Anterior cingulate cortex (tissue), 58 donors: ENCODE measurements at places on chromosomes 3 and 15.
A peak's percentile ranks its signal among the peaks of the same experiment; 100 is the strongest.

GRCh38 chr3:120174811-120175539, 80.7 kb upstream of the GSK3B start:
- DNase-seq, result no peak

DNA sequence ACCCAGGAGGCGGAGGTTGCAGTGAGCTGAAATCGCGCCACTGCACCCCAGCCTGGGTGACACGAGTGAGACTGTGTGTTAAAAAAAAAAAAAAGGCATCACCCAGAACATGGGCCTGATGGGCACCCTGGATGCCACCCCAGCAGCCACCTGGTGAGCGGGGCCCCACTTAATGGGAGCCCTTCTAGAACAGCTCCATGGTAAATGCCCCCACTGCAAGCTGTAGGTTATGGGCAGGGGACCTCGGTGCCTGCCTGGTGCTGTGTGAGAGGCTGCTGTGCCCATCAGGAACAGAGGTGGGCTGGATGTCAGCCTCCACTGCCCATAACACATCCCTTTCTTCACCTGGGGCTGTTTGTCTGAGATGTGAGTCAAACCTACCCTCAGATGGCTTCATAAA, 156.2 kb upstream of the MEF2A start:
- DNase-seq, result no peak

GRCh38 chr3:27324686-27325085, 44.5 kb downstream of the NEK10 start:
- no peak for DNase-seq

DNA sequence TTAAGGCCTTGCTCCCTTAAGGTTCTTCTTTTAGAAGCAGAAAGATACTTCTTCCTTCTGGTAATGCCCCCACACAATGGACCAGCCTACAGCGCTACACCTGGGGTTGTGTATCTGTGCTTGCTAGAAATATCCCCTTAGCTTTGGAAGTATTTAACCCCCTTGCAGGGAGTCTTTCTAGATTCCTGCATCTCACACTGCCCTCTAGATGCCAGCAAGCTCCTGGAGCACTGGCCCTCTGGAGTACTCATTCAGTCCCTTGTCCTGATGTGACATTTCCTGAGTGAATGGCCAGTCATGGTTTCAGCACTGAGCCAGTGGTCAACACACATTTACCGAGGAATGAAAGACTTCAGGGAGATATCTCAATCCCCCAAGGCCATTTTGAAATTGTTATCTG, 30.4 kb upstream of the RBP2 start:
- no peak for DNase-seq

DNA sequence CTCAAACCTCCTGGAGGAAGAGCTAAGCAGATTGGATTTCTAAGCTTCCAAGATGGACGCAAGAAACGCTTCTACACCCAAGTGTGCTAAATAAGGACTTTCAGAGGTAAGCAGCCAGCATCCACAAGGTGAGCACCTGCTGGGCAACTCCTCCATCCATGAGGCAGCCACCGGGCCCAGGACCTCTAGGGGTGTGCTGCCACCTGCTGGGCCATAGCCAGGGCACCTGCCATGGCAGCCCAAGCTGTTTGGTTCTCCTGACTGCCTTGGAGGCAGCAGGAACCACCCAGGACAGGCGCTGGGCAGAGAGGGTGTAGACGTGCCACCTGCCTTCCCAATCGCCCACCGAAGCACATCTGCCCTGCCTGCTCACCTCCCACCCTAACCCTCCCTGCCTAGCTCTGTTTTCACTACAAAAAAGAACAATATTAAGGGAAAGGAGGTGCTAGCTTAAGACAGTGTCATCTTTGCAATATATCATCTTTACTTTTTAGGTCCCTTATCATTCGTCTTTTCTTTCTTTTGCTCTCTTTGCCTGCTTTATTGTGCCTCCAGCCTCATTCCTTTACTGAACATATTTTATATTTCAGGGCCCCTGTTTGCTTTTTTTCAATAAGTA, 12.9 kb downstream of the C15orf62 start:
- DNase-seq, result no peak

- DNase-seq, result no peak
Observed at GRCh38 chr3:35144011-35144410, 495.3 kb upstream of the ARPP21 start.

- DNase-seq, result no peak
Observed at GRCh38 chr3:39139442-39139841, 13.9 kb downstream of the CSRNP1 start.

- no peak for DNase-seq
Observed at GRCh38 chr3:13708871-13709595, 160.1 kb downstream of the FBLN2 start.

DNA sequence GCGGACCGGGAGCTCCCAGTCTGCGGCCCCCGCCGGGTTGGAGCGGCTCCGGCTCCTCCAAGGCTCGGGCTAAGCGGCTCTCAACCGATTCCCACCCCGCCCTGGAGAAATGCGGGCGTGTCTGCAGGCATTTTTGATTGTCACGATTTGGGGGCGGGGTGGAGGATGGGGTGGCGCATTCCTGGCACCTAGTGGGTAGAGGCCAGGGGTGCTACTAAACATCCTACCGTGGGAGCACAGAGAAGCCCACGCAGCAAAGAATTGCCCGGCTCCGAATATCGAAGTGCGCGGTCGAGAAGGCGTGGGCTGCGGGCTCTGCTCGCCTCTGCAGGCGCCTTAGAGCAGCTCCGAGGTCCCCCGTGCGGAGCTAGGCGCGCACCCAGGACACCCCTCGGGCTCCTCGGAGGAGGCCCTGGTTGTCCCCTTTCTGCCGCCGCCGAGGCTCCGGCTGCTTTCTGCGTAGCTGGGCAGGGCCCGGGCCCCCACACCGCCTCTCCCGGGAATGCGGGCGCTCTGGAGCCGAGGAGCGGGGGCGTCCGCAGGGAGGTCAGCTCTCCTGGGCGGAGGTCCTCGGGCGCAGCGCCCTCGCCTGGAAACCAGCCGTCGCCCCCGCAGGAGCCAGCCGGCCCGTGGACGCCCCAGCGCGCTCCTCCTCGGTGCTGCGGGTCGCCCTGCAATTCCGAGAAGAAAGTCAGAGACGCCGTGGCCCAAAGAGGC, 16.5 kb upstream of the LAMP3 start:
- DNase-seq, result peak; percentile 23

GRCh38 chr3:13700362-13700761, 151.4 kb downstream of the FBLN2 start:
- DNase-seq, result no peak

DNA sequence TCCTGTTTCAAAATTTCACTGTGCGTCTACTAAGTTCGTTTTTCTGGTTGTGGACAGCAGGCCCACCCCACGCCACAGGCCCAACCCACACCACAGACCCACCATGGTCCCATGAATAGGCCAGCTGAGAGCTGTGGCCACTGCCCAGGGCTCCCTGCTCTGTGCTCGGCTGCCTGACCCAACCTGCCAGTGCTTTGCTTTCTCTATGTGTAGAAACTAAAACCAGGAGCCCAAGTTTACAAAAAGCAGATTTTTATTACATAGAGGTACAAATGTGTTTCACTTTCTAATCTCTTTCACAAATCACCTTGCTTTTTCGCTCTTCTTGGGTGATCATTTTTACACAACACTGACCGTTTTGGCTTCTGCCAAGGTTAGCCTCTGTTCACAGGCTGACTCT, 69.1 kb downstream of the HERC2 start:
- DNase-seq, result no peak

DNA sequence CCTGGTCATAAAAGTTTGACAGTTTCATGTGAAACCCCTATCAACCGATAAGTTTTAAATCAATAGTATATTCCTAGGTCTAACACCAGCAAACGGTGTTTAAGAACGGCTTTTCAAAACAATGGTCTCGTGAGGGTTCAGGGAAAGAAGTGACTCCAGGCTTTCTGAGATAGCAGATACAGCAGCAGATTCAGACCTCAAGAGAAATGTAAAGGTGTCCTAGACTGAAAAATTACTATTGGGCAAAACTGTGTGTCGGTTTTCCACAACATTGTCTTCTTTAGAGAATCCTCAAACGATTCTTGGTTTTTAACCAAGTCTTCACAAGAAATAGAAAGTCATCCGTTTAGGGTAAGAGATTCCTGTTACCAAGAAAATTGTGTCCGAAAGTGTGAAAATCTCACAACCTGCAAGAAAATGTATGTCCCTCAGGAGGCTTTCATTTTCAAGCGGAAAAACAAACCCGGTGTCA, 1.2 kb downstream of the SETD2 start:
- DNase-seq, result no peak

GRCh38 chr15:23860290-23861245, 173.5 kb upstream of the NDN start:
- DNase-seq, result no peak

- no peak for DNase-seq
Observed at GRCh38 chr3:67384760-67385397, 269.5 kb downstream of the SUCLG2 start.

DNA sequence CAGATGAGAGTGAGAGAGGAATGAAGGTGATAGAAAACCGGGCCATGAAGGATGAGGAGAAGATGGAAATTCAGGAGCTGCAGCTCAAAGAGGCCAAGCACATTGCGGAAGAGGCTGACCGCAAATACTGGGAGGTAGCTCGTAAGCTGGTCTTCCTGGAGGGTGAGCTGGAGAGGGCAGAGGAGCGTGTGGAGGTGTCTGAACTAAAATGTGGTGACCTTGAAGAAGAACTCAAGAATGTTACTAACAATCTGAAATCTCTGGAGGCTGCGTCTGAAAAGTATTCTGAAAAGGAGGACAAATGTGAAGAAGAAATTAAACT, 88.9 kb downstream of the EOMES start:
- no peak for DNase-seq

DNA sequence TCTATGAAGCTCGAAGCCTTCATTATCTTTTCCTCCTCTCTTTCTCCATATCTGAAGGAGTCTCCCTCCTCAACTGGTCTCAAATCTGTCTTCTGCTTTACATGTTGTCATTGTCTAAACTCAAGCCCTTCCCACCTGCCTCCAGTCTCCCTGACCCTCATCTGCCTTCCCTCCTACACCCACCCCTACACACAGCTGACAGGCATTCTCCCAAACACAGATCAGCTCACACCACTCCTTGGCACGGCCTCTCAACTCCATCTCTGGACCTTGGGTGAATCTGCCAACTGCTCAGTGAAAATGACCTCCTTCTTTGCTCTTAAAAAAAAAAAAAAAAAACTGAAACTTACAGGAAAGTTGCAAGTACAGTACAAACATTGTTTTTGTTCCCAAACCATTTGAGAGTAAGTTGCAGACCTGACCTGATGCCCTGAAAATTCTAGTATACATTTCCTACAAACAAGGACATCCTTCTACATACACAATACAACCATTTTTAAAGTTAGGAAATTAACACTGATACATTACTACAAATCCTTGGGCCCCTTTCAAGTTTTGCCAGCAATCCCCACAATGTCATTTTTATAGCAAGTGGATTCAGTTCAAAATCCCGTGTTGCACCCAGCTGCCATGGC, 49.4 kb upstream of the UBE2E1 start:
- no peak for DNase-seq

GRCh38 chr3:108486941-108487340, 23.5 kb downstream of the MYH15 start:
- peak; percentile 47 for DNase-seq
